ENCODE measurements at places on chromosomes 7 and 10.

DNA sequence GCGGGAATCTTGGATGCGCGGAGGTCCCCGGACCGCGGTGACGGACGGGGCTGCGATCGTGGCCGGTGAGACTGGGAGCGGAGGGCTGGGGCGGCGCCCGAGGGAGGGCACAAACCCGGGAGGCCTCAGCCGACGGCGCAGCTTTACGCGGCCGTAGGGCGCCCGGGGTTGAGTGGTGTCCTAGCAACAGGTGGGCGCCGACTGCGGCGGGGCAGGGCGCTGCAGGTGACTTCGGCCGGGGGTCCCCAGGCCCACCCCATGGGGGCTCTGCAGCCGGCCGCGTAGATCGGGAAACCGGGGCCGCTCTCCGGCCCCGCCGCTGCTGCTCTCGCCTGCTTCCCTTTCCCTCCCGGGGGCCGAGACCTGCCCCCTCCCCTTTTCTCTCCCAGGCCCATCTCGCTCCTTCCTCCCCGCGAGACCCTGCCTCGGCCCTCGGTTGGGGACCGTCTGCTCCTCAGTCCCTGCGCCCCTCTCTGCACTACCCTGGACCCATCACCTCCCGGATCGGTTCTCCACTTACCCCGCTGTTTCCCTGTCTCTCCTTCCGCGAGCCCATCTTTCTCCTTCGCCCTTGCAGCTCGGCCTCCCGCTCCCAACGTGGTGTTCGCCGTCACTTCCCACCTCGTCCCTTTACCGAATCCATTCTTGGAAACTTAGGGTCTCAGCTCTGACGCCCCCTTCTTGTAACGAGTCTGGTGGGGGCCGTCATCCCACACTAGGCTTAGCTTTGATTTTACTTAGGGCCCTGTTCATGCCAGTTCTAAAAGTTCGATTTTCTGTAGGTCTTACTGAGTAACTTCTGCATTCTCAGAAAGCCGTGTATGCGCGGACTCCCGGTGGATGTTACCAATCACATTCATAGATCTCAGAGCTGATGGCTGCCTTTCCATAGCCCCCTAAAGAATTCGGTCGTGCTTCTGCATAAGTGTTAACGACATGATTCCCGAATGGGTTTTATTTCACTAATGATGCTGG, 18.5 kb upstream of the ACBD5 start:
- DNase-seq, result no peak

DNA sequence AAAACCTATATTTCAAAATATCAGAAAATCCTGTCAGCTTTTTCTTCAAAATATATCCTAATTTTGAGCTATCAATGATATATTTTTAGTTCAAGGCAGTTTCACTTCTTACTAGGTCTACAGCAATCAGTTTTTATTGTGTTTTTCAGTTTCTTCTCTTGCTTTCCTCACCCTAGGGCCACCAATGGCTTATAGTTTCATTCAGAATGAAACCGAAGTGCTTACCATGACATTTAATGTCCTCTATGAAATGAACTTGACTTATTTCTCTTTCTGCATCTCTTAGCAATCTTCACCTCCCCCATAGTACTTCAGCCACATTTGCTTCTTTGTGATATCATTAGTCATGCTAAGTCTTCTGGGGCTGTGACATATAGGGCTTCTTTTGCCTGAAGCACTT, 100.3 kb downstream of the ARL5B start:
- DNase-seq, result no peak

GRCh38 chr10:43461950-43462349, 25.0 kb downstream of the ZNF487 start:
- peak; percentile 88 for DNase-seq

- DNase-seq, result no peak
Measured at GRCh38 chr10:11407939-11408338, 203.5 kb downstream of the USP6NL start.

- DNase-seq, result no peak
Measured at GRCh38 chr7:2886391-2886790, 42.3 kb upstream of the GNA12 start.

DNA sequence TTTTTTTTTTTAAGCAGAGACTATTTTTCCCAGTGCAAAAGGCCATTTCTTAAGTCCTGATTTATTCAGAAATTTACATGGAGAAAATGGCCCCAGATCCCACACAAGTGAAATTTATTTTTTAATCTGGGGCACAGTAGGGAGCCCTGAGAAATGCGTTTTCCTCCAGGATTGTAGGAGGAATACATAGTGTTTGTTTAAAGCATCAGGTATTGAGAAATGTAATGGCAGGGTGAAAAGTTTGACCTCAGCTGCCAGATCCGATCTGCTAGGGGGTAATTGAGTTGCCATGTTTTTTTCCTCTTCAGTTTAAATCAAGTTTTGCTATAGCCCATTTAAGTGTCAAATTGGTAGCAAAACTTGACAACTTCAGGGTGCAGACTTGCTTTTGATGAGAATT, 110.0 kb downstream of the LRMDA start:
- no peak for DNase-seq

DNA sequence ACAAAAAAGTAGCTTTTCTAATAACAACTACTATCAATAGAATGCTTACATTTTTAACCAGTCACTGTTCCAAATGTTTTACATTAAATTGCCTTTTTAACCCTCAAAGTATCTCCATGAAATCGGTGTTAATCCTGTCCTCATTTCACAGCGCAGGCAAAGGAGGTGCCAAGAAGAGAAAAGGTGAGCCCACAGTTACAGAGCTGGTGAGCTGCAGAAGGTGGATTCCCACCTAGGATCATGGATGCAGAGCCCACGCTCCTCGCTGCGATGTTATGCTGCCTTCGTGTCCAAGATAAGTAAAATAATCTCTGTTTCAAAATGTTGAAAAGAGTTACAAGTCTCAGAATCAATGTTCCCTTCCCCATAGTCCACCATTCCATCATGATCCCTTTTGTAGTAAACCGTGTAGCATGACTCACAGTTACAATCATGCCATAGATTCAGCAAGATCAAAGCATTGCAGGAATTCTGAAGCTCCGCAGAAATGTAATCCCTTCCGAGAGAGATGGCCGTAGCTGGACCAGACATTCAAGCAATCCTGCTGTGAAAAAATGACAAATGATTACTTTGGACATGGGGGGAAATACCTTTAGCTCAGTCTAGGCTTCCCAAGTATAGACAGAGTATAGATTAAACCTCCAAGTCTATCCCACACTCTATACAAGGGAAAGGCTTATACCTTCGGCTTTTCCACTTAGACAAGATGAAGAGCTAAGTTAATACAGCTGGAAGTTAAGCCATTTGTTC, 394.7 kb upstream of the AKR1E2 start:
- no peak for DNase-seq

GRCh38 chr10:104020020-104020419, 53.1 kb downstream of the SLK start:
- no peak for DNase-seq

DNA sequence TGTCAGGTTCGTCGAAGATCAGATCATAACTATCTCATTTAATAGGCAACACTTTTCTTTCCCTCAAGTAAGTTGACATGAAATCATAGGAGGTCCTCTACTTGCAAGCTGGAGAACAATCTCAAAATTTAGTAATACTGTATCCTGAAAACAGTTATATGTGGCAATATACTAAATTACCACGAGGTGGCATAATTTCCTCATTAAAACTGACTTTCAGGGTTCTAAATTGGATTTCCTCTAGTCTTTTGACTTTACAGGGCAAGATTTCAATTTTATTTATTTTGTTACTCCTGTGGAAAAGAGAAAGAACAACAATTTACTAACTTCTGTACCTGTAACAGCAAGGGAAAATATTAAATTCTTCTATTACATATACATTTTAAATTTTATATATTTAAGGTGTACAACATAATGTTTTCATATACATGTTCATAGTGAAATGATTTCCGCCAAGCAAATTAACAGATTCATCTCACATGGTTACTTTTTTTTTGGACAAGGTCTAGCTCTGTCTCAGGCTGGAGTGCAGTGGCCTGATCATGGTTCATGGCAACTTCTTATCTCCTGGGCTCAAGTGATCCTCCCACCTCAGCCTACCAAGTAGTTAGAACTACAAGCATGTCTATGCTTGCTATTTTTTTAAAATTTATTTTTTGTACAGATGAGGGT, 53.4 kb upstream of the CYP2C18 start:
- peak; percentile 42 for DNase-seq

GRCh38 chr7:132604121-132604520, 27.9 kb upstream of the PLXNA4 start:
- DNase-seq, result no peak

- DNase-seq, result no peak
Measured at GRCh38 chr10:5951721-5952407, 25.5 kb downstream of the IL15RA start.

Data from Jurkat, Clone E6-1 (cell line).